Vagina (tissue), 2 donors: ENCODE measurements at places on chromosomes 13 and 19.

DNA sequence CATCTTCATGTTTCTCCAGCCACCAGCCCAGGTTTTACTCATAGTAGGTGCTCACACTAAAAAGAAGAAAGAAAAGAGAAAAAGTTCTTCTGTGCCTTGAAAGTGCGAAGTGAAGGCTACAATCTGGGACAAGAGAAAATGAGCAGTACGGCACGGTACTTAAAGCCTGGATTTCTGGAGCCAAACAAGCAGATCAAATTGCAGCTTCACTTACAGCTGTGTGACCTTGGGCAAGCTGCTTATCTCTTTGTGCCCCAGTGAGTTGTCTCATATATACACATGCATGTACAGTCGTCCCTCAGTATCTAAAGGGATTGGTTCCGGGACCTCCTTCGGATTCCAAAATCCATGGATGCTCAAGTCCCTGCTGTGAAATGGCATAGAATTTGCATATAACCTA, 41.8 kb downstream of the GSX1 start:
- DNase-seq = no peak

DNA sequence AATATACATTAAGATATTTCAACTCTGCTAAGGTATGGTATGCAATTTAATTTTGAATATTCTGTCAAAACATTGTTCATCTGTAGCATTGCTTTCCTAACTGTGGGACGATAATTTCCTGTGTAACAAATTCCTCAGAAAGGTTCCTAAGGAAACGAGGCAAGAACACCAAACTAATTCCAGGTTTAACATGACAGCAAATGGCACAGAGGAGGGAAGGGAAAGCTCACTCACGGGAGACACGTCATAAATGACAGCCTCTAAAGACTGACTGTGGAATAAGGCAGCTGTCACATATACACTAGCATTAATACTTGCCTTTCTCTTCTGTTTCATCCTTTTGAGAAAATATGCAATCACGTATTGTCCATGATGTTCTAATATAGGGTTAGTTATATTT, 380.6 kb downstream of the LIG4 start:
- no peak for DNase-seq

GRCh38 chr13:43848001-43848649, 31.4 kb downstream of the CCDC122 start:
- DNase-seq = no peak

DNA sequence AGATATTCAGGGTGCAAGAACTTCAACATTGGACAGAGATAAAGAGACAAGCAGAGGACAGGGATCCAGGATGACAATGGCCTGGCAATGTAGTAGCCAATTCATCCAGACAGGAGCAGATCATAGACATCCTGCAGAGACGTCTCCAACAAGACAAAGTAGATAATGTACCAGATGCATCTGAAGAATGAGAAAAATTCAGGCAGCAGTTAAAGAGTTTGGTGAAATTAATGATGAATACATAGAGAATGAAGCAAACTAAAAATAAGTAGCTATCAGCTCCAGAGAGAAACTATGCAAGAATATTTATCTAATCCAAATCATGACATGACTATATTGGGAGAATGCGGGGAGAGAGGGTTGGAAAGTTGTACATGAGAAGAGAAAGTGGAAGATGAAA, 278.4 kb upstream of the DACH1 start:
- no peak for DNase-seq
